Stimulated activated CD8-positive, alpha-beta memory T cell treated with anti-CD3 and anti-CD28 coated beads, Interleukin-4, amount 100 ng/mL, for 48 hours (primary cell): ENCODE measurements at places on chromosomes 6 and 20.

- no peak for DNase-seq
These were observed 28.8 kb downstream of the RARS2 start for GRCh38 chr6:87561017-87561416.

GRCh38 chr20:54227241-54227640 lies 19.4 kb downstream of the PFDN4 start:
- no peak for DNase-seq

DNA sequence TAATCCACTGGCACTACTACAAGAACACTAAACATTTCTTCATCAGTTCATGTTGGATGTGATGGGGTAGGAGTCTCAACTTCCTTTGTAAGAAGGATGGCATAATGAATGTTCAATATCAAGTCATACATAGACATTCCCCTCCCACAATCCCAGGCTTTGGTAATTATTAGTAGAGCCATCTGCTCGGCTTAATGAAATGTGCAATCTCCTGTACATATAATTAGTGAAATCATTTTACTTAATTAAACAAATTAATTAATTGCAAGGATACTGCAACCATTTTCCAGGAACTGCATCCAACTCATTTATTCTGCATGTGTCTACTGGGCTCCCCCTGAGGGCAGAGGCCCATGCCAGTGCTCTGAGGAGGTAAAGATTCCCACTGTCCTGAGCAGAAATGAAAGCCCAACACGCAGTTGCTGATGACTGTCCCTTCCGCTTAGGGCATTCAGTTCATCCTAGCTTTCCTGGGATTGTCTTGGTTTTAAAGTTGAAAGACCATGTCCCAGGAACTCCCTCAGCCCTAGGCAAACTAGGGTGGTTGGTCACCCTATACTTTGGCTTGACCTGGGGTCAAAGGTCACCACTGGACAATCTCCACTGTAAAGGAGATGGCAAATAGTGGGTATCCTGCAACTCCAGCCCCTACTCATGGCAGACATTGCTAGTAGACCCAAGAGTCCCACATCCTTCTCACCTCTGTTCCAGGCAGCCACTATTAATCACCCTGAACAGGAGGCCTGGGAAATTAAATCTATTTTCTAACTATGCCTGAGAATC lies 109.8 kb downstream of the TRERF1 start:
- no peak for DNase-seq

GRCh38 chr6:71621918-71622519 lies 264.3 kb upstream of the RIMS1 start:
- no peak for DNase-seq

- no peak for DNase-seq
These were observed 14.8 kb upstream of the TFAP2D start for GRCh38 chr6:50698546-50698945.

GRCh38 chr6:83057705-83058321 lies 7.8 kb downstream of the UBE3D start:
- no peak for DNase-seq

- no peak for DNase-seq
These were observed 220.8 kb upstream of the FOXA2 start for GRCh38 chr20:22805219-22805618.

DNA sequence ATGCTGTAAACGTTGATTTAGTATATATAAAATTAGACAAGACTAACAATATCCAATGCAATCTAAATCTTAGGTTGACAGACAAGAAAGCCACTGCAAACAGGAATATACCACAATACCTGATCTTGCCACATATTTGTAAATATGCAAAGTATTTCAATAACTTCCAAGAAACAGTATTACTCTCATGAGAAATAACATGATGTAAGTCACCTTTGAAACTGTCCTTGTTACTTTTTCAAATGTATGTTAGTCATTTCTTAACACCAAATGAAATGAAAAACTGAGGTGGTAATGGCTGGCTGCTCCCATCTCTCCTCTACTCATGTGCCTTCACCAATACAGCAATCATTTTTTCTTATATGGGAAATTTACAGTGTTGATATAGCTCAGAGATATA lies 118.7 kb downstream of the ATG5 start:
- DNase-seq, result no peak

GRCh38 chr20:4326195-4327065 lies 311.1 kb upstream of the RNF24 start:
- DNase-seq, result no peak

GRCh38 chr6:22019857-22020256 lies 277.0 kb downstream of the PRL start:
- no peak for DNase-seq

GRCh38 chr6:13431059-13431656 lies 56.2 kb downstream of the GFOD1 start:
- no peak for DNase-seq
